ENCODE measurements at places on chromosomes 3 and 15.

DNA sequence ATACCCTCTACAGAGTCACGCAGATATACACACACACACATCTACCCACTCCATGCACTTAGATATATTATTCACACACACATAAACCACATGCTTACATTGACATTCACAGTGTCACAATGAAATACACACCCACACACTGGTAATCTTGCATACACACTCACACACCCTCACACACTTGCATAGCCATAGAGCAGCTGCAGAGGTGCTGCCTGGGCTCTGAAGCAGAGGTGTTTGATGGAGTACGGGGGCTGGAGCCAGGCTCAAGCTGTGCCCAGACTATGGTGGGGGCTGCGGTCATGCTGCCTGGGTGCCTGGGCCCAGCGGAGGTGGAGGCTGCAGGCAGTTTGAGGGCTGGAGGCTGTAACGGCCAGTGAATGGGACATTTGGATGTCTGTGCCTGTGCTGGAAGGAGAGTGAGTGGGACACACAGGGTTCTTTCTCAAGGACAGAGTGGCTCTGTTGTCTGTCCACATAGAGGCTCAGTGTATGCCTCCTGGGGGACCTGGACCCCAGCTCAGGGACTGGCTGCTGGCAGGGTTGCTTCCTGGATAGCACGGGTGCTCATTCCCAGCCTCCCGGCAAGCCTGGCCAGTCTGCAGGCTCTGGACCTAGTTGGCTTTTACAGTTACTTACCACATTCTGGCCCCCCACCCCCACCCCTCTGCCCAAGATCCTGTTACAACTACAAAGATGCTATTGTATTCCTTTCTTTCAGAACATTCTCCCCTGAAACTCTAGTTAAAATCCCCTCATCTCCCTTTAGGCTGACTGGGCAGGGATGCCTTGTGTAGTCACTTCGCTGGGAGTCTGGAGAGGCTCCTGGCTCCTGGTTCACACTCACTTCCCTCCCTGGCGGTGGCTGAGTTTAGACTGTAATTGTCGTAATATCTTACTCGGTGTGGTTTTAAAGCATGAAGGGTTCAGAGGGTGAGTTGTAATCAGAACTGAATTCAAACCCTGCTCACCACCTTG is 12.5 kb downstream of the GASK1A start:
- no peak for DNase-seq

GRCh38 chr15:39896101-39896500 is 24.0 kb downstream of the GPR176 start:
- DNase-seq: no peak

- DNase-seq: no peak
These were observed 50.7 kb downstream of the ATG7 start for GRCh38 chr3:11322931-11323330.

GRCh38 chr15:62362608-62363007 is 197.5 kb upstream of the C2CD4B start:
- no peak for DNase-seq

DNA sequence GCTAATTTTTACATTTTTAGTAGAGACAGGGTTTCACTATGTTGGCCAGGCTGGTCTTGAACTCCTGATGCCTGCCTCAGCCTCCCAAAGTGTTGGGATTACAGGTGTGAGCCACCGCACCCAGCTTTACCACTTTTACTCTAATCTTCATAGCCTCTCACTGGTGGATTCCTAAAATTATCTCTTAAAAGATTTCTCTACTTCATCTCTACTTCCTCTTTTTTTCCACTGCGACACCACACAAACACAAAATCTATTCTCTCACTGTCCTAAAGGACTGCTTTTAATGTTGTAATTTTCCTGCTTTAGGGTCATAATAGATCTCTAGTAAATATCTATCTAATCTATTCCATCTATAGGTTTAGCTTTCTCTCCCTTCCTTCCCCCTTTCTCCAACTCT is 34.0 kb upstream of the TBL1XR1 start:
- no peak for DNase-seq

DNA sequence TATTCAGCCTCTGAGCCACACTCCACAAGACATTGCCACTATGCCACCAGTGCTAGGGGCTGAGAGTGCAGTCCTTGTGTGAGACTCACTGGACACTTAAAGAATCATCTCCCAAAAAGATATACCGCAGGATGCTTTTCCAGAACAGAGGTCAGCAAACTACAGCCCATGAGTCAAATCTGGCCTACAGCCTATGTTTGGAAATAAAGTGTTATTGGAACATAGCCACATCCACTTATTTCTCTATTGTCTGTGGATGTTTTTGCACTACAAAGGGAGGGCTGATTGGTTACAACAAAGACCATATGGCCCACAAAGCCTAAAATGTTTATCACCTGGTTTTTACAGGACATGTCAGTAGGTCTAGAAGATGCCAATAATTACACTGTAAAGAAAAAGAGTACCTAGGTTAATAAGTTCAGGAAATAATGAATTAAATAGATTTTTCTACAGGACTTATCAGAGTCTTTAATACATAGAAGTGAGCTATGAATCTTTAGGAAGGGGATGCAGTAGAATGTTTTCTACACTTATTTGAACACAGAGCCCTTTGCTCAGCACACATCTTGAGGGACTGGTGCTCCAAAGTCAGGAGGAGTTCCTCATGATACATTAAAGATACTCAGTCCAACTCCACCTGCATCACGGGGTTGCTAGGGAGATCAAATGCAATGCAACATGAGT is 26.3 kb downstream of the SRGAP3 start:
- DNase-seq: no peak

DNA sequence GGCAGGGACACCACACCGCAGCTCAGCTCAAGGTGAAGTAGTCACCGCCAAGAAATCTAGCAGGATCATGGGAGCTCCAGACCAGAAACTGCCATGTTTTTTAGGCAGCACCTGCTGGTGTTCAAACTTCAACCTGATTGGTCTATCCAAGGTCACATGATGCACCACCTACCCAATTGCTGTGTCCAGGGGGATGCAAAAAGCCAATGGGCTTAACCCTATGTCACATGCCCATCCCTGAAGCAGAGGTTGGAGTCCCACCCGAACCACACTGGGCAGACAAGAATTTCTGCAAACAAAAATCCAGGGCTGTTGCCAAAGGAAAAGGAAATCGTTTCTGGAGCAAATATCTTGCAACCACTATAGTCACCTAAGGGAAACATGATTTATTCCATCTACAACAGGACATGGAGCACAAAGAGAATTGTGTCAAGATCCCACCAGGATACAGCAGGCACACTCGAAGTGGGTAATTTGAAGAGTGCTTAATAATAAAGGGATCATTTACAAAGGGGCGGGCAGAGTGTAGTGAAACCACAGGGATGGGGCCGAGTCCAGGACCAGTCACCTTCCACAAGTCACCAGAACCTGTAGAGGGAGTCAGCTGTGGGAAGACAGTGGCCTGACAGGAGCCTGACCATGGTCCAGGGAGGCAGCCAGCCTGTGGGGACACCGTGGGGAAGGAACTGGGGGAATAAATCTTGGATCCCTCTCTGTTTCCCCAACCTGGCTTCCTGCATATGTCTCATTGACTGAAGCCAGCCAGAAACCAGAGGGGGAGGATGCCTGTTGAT is 34.2 kb upstream of the TSEN2 start:
- no peak for DNase-seq

- no peak for DNase-seq
These were observed 58.5 kb upstream of the LPP start for GRCh38 chr3:188095431-188095830.

DNA sequence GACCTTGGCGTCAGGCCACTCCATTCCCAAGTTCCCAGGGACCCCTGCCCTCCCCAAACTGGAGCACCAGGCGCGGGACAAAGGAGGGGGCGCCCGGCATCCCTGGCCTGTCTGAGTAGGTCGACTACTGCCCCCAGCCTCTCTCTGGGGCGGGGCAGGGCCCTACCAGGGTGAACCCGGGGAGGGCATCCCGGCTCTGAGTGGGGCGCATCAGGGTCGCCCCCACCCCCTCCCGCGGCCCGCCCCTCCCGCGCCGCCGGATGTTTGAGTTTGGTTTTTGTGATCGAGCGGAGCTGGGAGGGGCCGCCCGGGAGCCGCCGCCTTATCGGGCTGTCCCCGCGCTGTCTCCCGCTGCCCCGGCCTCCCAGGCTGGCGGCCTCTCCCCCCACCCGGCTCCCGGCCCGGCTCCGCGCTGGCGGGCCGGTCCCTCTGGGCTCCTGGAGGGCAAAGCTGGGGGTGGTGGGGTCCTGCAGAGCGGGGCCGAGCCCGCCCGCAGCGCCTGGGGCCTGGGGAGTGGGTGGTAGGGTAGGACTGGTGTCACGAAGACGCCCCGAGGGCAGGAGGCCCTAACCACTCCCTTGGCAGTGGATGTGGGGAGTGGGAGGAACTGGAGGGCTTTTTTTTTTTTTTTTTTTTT is 47.2 kb upstream of the SMAD6 start:
- DNase-seq: no peak

- DNase-seq: no peak
These were observed 22.2 kb upstream of the NRROS start for GRCh38 chr3:196617256-196617655.

- no peak for DNase-seq
These were observed 16.7 kb downstream of the MIX23 start for GRCh38 chr3:122366379-122366749.

- DNase-seq: no peak
These were observed 185.7 kb downstream of the CGGBP1 start for GRCh38 chr3:87873136-87873535.

DNA sequence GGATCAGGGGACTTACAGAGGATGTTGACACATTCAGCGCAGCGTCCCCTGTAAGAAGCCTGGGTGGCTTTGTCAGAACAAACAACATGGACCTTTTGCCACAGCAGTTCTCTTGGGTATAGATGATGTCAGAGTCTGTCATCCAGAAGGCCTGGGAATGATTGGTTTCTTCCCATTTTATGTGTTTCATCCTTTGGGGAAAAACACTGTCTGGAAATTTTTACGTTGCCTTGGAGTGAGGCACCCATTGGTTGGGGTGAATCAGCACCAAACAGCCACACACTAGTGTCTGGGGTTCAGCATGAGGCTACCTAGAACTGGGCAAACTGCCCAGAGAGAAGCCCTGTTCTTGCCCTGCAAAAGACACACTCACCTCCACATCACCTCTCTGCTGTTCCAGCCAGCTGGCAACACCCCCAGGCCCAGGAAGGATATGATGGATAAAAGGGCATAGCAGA is 123.0 kb downstream of the FAM43A start:
- no peak for DNase-seq

- DNase-seq: no peak
These were observed 11.2 kb downstream of the BOC start for GRCh38 chr3:113222451-113223086.

- DNase-seq: no peak
These were observed 520.7 kb downstream of the ROBO1 start for GRCh38 chr3:79246875-79247724.

DNA sequence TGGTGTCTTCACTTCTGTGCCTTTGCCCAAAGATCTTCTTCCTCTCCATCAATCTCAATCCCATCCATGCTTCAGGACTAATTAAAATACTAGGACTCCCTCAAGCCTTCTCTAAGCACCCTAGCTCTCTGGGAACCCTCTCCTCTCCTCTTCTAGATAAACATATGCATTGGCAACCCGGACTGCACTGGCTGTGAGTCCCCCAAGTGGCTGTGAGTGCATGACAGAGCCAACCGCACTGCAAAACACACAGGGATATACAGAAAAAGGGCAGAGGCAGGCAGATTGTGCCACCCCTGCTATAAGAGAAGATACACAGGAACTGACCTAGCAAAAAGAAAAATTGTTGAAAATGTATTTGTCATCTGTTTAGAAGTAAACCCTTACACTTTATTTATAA is 457.1 kb downstream of the MFSD1 start:
- DNase-seq: no peak

GRCh38 chr3:119880966-119881365 is 99.1 kb downstream of the NR1I2 start:
- no peak for DNase-seq

- no peak for DNase-seq
These were observed 705 bp downstream of the NIPA2 start for GRCh38 chr15:22839046-22839695.

DNA sequence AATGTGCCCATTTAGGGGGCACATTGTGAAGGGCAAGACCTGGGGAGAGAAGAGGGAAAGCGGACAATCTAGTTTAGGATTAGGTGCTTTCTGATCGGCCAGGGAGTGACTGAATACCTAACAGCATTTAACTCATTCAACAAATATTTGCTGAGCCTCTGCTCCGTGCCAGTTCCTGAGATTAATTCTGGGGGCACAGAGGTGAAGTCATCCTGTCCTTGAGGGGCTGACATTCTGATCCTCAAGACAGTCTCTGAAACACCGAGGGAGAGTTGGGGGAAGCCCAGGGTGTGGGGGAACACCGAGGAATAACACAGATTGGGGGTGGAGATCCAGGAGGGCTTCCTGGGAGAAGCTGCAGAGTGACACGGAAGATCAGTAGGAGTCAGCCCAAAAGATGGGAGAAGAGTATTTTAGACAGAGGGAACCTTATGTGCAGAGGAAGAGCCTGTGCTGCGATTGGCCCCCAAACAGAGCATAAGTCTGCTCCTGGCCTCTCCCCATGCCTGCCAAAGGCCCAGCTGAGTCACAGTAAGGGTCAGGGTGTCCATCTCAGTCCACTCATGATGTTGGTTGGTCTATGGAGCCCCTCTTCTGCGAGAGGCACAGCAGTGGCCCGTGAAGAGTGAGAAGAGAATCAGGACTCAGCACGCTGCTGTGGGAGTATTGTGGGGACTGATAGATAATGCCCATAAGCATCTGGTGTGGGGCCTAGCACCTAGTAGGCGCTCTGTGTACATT is 60.2 kb downstream of the AMOTL2 start:
- DNase-seq: no peak

GRCh38 chr3:150825916-150826377 is 63.0 kb upstream of the SIAH2 start:
- no peak for DNase-seq

DNA sequence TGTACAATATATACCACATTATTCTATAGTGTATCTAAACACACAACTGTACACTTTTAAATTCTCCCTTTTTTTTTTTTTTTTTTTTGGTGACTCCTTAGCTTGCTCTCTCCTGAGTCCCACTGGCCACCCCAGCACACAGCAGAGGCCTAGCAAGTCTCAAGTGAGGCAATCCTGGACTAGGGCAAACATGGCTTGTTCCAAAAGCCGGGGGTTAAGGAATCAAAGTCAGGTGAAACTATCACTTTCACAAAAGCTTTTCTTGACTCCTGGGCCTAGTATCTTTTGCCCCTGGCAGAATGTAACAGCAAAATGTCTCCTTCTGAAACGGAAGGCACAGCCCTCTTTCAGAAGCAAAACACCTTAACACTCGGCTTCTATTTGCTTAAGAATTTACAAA is 5.8 kb downstream of the EOMES start:
- no peak for DNase-seq

DNA sequence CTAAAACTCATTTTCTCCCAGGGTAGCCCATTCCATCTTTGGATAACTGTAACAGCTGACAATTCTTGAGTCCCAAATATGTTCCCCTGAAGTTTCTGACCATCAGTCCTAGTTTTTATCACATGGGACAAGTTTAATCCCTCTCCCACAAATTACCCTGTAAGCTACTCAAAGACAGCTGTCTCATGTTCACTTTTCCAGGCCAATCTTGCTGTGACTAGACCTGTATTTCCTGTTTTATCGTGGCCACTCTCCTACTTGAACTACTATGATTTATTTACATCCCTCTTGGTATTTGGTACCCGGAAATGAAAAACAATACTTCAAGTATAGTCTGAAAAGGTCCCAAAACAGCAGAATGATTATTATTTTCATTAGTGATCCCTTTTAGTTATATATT is 95.1 kb upstream of the MEX3B start:
- no peak for DNase-seq

All from activated naive CD8-positive, alpha-beta T cell treated with anti-CD3 and anti-CD28 coated beads, Interleukin-2, amount 50 U/mL, for 16 hours (primary cell).